ENCODE measurements at places on chromosomes 6 and 20.

- DNase-seq = peak; percentile 79
Measured at GRCh38 chr20:62952373-62952967, at the start of gene SLC17A9. TSS of gene SLC17A9 (plus strand) at chr20:62952709. CDS start at chr20:62952831, 122 bp downstream.

GRCh38 chr20:58740356-58741308, 48.0 kb downstream of the NPEPL1 start:
- no peak for DNase-seq

- DNase-seq = peak; percentile 98
Measured at GRCh38 chr6:34392497-34393190, at the start of gene NUDT3. TSS of gene NUDT3 (minus strand) at chr6:34392669. CDS start at chr6:34392362, 307 bp downstream.

DNA sequence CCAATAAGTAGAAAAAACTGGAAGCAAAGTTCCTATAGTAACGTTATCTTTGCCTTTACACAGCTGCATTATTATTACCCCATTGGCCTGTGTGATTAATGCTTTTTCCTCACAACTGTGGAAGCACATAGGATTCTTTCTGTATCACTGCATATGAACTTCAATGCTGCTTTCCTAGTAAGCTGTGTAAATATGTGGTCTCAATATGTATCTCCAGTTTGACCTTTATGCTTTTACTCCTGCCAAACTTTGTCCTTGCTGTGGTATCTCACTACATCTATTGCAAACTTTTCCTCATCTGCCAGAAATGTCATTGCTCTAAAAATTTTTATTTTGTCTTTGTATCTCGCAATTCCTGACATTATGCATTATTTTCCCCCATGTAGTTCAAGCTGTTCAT, 168.6 kb downstream of the ZFAND3 start:
- DNase-seq = no peak

- DNase-seq = no peak
Measured at GRCh38 chr6:154139892-154140291, 100.9 kb downstream of the OPRM1 start.

- no peak for DNase-seq
Measured at GRCh38 chr6:127816643-127817042, 84.2 kb downstream of the THEMIS start.

DNA sequence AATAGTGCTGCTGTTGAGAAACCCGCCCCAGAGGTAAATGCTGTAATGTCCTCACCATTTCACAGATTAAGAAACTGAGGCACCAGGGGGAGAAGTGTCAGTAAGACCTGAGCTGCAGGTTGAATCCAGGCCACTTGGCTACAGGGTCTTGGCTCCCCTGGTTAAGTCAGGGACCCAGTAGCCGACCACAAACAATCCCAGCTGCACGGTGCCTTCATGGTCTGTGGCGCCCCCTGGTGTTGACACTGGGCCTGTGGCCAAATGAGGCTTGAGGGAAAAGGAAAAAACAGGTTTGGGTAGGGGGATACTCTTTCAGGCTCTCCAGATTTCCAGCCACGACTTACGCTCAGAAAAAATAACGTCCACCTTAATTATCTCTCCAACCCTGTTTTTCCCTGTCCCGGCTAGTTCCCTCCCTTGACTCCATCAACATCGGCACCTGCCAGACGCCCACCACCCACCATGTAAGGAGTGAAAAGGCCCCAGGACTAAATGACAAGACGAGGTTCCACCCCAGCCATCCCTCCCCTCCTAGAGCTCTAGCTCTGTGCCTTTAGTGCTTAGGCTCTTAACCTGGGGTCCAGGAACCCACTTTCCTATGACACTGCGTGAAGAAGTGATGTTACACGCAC, 47.7 kb upstream of the POLR1H start:
- peak; percentile 71 for DNase-seq

GRCh38 chr6:136751991-136752390, 40.3 kb downstream of the MAP3K5 start:
- DNase-seq = no peak

- DNase-seq = no peak
Measured at GRCh38 chr20:2869381-2869780, 3.9 kb upstream of the PTPRA start.

GRCh38 chr6:33126101-33126714, 50.4 kb downstream of the HLA-DPB1 start:
- DNase-seq = peak; percentile 86

GRCh38 chr6:56756219-56756789, 113.6 kb upstream of the DST start:
- no peak for DNase-seq

DNA sequence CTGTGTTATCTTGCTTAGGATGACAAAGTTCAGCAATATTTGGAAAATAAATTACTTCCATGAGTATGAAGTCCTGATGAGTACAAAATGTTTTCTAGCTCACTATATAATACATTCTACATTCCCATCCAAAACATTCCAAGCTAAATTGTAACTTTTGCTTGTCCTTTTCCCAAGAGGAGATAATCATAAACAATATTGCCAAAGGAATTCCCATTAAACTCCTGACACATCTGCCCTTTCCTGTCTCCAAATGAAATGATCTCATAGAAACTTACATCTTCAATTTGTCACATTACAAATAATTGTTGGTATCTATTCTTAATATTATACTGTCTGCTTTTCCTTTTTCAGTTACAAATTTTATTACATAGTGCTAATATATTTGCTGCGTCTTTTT, 20.4 kb upstream of the SENP6 start:
- DNase-seq = no peak

- peak; percentile 58 for DNase-seq
Measured at GRCh38 chr6:43468748-43469681, 8.4 kb upstream of the TJAP1 start.

GRCh38 chr6:100175814-100176310, 181.8 kb upstream of the MCHR2 start:
- no peak for DNase-seq

GRCh38 chr6:143135797-143136561, 75.3 kb downstream of the AIG1 start:
- no peak for DNase-seq

GRCh38 chr6:21986703-21987102, 310.1 kb downstream of the PRL start:
- no peak for DNase-seq

DNA sequence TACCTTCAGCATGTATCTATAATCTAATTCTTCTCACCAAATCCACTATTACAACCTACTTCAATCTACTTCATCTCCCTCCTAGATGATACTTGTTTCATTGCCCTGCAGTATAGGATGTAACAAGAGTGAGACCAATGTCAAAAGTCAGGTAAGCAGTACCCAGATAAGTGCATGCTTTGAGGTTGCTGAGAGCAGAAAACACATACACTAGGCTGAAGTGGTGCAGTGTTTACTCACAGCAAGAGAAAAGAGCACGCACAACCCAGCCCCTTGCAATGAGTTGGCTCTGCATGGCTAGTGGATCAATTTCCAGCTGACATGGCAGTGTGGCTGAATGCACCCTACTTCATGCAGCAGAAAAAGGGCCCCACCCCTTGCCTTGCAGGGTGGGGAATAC, 199.9 kb downstream of the EPHA7 start:
- DNase-seq = no peak

DNA sequence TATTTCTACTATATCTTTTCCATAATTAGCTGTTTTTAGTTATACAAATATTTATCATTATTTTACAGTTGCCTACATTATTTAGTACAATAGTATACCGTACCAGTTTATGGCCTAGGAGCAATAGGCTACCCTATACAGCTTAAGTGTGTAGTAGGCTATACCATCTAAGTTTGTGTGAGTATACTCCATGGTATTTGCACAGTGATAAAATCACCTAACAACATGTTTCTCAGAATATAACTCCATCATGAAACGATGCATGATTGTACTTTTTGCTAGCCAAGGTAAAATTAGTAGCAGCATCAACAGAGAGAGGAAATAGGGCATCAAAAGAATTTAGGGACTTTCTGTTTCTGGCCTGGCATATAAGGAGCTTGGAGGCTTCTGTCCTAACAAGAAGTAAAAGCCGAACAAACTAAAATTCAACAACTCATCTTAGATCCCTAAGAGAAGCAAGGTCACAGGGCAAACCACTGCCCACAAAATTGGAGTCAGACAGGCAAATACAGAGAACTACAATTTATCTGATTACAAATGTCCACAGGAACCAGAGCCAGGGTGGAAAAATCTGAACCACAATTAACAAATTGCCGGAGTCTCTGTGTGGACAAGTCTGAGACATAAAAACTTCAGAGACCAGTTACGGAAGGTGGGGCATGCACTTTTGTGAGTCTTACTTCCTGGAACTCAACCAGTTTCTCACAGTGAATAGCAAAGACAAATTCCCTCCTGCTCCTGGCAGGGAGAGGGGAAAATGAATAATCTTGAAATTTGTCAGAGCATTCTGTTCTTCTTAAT, 671.4 kb downstream of the RFPL4B start:
- DNase-seq = no peak

DNA sequence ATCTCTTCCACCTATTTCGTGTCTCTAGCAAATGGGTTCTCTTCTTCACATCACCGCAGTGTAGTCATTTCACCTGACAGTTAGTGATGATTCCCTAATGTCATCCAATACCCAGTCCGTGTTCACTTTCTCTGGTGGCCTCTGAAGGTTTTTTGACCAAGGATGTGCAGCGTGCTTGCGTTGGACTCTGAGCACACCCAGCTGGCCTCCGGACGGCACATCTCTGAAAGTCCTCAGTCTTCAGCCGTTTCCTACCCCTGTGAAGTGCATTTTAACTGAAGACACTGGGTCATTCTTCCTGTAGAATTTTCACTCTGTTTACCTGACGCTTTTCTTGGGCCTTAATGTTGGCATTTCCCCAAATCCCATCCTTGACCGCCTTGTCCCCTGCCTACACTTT, 98.7 kb downstream of the ERMARD start:
- DNase-seq = no peak
